ENCODE measurements at places on chromosomes 4 and X.

- DNase-seq = no peak
- no peaks in the 10 kb centered on the region for H3K36me3 ChIP-seq
- H3K27ac ChIP-seq = no peak overlapping the region
Measured at GRCh38 chr4:154973244-154974035, 192.4 kb downstream of the RBM46 start.

GRCh38 chr4:3269105-3269927, 20.4 kb downstream of the MSANTD1 start:
- no peaks in the 10 kb centered on the region for H3K36me3 ChIP-seq
- DNase-seq = no peak
- H3K4me1 ChIP-seq = peaks cover 5% of the 10 kb centered on the region
- H3K4me3 ChIP-seq = no peak overlapping the region
- no peak overlapping the region for H3K27ac ChIP-seq
- no peaks in the 10 kb centered on the region for H3K27me3 ChIP-seq

DNA sequence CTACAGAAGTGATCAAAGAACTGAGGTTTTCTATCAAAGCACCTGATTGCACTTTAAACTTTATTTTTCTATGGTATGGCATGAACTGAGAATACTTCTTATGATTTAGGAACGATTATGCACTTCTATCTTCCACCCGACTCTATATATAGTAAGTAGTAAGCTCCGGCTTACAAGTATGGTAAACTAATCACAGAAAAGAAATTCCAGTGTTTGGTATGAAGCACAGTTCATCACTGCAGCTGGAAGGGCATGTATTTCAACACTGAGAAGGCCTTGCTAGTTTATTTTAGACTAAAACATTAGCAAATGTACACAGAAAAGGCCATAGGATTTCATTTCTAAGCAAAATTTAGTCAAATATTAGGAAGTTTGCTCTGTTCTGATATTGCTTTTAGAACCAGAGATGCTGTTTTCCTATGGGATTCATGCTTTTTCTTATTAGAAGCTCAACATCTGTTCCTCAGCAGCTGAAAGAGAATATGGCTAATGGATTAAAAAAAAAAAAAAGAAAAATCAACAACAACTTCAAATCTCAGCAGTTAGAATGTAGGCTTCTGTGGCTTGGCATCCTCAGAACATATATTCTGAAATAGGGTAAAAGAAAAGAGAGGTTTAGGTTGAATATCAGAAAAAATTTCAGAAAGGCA, 273.5 kb downstream of the C4orf33 start:
- H3K27ac ChIP-seq = no peak overlapping the region
- H3K36me3 ChIP-seq = no peaks in the 10 kb centered on the region
- H3K27me3 ChIP-seq = no peaks in the 10 kb centered on the region
- H3K4me3 ChIP-seq = no peak overlapping the region
- no peaks in the 10 kb centered on the region for H3K4me1 ChIP-seq

- H3K27me3 ChIP-seq = no peaks in the 10 kb centered on the region
- H3K4me3 ChIP-seq = no peak overlapping the region
- H3K27ac ChIP-seq = no peak overlapping the region
- 0 out of 2 replicates have a peak, but pooled peaks cover 1% of the 10 kb centered on the region for H3K4me1 ChIP-seq
- H3K36me3 ChIP-seq = no peaks in the 10 kb centered on the region
Measured at GRCh38 chr4:38386005-38386551, 277.9 kb upstream of the KLF3 start.

GRCh38 chrX:12142661-12143060, 4.4 kb downstream of the FRMPD4 start:
- H3K27me3 ChIP-seq = peaks cover 7% of the 10 kb centered on the region
- H3K4me1 ChIP-seq = no peaks in the 10 kb centered on the region
- H3K27ac ChIP-seq = no peak overlapping the region
- no peaks in the 10 kb centered on the region for H3K36me3 ChIP-seq
- DNase-seq = no peak
- H3K4me3 ChIP-seq = no peak overlapping the region

Data from iPS DF 6.9 (cell line).